ENCODE measurements at places on chromosomes 12 and 14. TPM values are rescaled to one million over a fixed set of nuclear protein-coding genes. Genes with fewer than 3 reads are reported as not detected.

- H3K4me1 ChIP-seq = no peaks in the 10 kb centered on the region
- no peak overlapping the region for H3K4me3 ChIP-seq
- H3K36me3 ChIP-seq = no peaks in the 10 kb centered on the region
- peak; percentile 37 for DNase-seq
These were observed 243.5 kb upstream of the CAND1 start for GRCh38 chr12:67025543-67026114.

DNA sequence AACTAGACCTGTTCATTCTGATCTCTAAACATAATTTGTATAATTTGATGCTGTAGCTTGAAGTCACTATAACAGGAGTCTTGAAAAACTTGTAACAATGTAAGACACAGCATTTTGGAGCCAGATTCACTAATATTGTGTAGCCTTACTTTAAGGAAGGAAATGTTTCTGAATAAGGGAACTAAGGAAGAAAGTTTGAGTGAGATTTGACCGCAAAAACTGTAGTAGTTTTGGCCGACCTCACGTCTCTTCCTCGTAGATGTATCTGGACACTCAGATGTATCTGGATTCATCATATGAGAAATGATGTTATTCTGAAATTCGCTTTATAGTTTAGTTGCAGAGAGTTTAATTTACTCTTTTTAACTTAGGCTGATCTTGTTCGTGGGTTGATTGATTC, 13.9 kb upstream of the DNAH10 start:
- no peak for DNase-seq
- H3K27ac ChIP-seq = no peak overlapping the region
- peaks cover 53% of the 10 kb centered on the region for H3K36me3 ChIP-seq
- H3K27me3 ChIP-seq = no peaks in the 10 kb centered on the region
- no peaks in the 10 kb centered on the region for H3K4me1 ChIP-seq

DNA sequence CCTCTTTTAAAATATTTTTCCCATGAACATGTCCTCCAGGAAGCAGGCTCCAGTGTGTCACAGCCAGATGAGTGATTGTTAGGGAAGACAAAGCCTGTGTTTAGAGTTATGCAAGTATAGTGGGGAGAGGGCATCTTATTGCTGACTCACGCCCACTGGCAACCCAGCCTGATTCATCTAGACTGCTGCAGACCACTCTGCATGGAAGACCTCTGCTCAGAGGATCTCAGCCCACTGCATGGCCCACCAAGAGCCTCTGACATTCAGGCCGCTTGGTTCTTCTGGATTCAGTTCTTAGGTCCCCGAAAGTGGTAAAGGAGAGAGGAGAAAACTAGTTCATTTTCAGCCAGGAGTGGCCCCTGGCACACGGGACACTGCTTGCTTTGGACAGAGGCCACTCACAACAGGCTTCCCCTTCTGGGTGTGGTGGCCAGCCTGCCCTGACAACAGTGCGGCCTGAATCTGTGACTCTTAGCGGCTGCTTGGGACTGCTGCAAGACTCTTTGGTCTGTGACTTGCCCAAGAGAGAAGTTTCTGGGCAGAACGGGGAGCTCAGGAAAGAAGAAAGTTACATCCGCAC, 266.3 kb downstream of the ZFP36L1 start:
- H3K36me3 ChIP-seq = no peaks in the 10 kb centered on the region
- no peak for DNase-seq
- H3K4me1 ChIP-seq = peaks cover 12% of the 10 kb centered on the region
- H3K4me3 ChIP-seq = no peak overlapping the region
- H3K27me3 ChIP-seq = no peaks in the 10 kb centered on the region

- no peaks in the 10 kb centered on the region for H3K36me3 ChIP-seq
- peaks cover 13% of the 10 kb centered on the region for H3K27me3 ChIP-seq
- H3K4me1 ChIP-seq = no peaks in the 10 kb centered on the region
- H3K4me3 ChIP-seq = no peak overlapping the region
- peak; percentile 57 for DNase-seq
These were observed 3.3 kb downstream of the OR10AD1 start for GRCh38 chr12:48199774-48200221.

DNA sequence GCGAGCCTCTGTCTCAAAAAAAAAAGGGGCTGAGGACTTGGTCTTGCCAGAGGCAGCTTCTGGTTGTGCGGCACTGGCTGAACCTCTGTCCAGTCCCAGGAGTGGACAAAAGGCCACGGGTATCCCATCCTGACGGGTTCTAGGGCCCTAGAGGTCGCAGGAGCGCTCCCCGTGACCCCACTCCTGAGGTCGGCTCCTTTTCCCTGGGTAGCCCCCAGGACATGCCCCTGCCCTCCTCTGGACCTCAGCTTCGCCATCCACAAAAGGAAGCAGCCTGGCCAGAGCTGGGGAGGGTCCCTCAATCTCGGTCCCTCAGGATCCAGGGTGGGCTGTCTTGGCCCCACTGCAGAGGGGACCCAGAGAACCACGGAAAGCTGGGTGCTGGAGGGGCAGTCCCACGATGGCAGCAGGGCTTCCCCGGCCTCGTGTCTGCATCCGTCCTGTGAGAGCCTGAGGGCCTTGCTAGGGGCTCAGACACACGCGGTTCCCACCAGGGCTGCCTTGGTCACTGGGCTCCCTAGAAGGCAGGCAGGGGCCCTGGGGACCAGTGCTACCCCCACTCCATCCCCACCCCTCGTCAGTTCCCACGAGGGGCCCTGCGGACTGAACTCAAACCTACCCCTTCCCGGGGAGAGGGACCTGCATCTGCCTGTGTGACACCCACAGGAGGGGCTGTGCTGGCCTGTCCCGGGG, 31.1 kb downstream of the ASCL4 start:
- H3K36me3 ChIP-seq = no peaks in the 10 kb centered on the region
- no peak overlapping the region for H3K4me3 ChIP-seq
- no peak overlapping the region for H3K27ac ChIP-seq
- DNase-seq = no peak
- no peaks in the 10 kb centered on the region for H3K4me1 ChIP-seq

- no peak overlapping the region for H3K4me3 ChIP-seq
- peaks cover 7% of the 10 kb centered on the region for H3K4me1 ChIP-seq
- no peaks in the 10 kb centered on the region for H3K27me3 ChIP-seq
- no peak for DNase-seq
These were observed 2.9 kb downstream of the RBM23 start for GRCh38 chr14:22915886-22916521.

GRCh38 chr12:68487721-68488309, 122.9 kb upstream of the RAP1B start:
- no peak overlapping the region for H3K27ac ChIP-seq
- no peak for DNase-seq
- no peaks in the 10 kb centered on the region for H3K4me1 ChIP-seq

DNA sequence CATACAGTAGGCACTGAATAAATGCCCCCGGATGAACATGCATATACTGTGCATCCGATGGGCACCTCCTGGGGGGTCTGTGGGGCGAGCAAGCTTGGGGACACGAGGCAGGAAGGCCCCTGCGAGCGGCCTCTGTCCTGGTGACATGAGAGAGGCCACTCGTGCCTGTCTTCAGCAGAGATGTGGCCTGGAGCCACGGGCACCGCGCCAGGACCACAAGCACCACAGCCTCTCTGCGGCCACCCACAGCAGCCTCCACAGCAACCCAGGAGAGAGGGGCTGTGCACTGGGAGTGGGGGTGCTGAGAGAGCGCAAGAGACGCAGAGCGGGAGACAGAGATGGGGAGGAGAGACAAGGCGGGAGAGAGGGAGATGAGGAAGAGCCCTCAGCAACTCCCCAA, 118.5 kb downstream of the RFLNA start:
- no peak for DNase-seq
- H3K4me3 ChIP-seq = no peak overlapping the region
- no peak overlapping the region for H3K27ac ChIP-seq
- peaks cover 11% of the 10 kb centered on the region for H3K4me1 ChIP-seq

Gene GPR137C
- 1.7 TPM for total RNA-seq

Gene KITLG
- total RNA-seq = 1.1 TPM

Gene GYS2
- total RNA-seq = not detected

Gene NFYB
- 115 TPM for total RNA-seq

Gene BLOC1S1
- 194 TPM for total RNA-seq

Gene TCL1A
- total RNA-seq = not detected

Gene LRRC74A
- not detected for total RNA-seq

Gene NFE2
- 9.9 TPM for total RNA-seq

Gene STXBP6
- 6.4 TPM for total RNA-seq

Gene KCNA5
- 5.1 TPM for total RNA-seq

All from cardiac muscle cell (in vitro differentiated cells and primary cell).